ENCODE measurements at places on chromosomes 6 and 20.

DNA sequence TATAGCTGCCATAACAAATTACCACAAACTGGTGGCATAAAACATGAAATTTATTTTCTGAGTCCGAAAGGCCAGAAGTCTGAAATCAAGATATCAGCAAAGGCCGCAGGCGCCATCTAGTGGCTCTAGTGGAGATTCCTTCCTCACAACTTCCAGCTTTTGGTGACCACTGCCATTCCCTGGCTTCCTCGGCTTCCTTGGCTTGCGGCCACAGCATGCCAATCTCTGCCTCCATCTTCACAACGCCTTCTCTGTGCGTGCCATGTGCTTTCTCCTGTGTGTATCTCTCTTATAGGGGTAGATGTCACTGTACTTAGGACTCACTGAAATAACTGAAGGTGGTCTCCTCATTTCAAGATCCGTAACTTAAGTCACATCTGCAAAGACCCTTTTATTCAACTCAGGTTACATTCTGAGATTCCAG lies 5.4 kb upstream of the PLAGL1 start:
- peak; percentile 55 for DNase-seq

DNA sequence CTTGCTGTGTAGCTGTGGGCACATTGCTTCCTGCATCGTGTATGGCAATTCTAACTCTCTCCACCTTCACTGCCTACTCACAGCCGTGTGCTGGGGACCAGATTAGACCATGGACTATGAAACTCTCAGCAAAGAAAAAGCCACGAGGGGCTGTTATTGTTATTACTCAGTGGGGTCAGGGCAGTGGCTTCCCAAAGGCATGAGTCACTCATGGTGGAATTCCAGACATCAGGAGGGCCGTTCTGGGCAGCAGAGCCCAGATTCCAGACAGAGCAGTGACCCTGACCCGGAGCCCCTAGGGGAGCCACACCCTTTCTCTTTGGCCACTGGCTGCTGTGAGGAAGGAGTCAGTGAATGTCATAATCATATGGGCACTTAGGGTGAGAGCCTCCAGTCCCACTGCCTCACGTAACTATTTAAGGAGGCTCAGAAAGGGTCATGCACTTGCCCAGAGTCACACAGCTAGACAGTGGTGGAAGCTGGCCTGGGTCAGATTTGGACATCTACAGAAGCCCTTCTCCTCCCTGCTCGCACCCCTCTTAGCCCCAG lies 22.2 kb upstream of the CCN5 start:
- DNase-seq: no peak

DNA sequence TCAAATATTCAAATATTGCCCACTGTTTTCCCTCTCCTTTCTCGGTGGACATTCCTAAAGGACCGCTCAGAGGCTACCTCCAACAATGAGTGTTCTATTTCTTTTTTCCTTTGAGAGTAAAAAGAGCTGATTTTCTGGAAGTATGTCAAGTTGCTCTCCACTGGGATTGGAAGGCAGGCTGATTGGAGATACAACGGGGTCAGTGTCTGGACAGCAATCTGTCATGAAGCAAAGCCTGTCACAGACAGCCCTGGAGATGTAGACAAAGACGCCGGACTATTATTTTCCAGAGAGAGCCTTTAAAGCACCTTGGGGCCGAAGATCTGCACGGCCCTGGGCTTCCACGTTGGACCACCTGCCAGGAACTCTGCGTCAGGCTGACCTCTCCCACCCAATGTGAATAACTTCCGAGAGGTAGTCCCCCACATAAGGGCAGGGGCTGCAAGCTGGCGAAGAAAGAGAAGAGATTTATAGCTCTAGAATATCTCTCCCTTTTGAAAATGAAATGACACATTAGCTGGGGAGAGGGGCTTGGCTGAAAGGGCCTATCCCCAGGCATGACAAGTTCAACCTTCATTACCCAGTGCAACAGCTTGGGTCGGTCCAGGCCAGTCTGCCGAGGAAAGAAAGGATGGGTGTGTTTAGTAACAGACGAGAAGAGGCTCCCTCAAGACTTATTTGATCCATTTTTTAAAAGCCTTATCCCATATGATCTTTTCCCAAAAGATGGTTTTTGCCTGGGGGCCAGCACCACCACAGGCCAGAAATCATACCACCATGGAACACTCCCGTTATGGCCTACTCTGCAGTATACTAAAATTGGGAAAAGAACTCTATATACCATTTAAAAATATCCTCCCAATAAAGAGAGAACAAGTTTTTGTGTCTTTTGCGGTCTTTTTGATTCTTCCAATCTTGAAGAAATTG lies 131.1 kb downstream of the OLIG3 start:
- no peak for DNase-seq

- no peak for DNase-seq
Observed at GRCh38 chr6:135165031-135165430, 16.1 kb upstream of the MYB start.

DNA sequence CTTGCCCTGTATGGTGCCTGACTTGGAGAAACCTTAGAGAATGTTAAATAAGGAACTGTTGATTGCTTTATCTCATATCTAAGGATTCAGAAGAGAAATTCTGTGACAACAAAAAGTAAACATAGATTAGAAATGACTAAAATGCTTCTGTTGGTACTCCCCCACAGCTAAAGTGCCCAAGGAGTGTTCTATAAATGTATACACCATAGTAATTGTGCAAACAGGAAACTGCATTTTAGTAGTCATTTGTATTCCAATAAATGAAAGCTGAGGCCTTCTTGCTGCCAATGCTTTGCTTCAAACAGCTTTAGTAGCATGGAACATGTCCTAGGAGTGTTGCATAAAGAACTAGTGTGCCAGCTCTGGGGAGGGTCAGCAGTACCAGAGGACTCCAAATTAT lies 343.7 kb upstream of the IRAK1BP1 start:
- no peak for DNase-seq

- DNase-seq: no peak
Observed at GRCh38 chr20:38173237-38174156, 8.4 kb upstream of the TGM2 start.

DNA sequence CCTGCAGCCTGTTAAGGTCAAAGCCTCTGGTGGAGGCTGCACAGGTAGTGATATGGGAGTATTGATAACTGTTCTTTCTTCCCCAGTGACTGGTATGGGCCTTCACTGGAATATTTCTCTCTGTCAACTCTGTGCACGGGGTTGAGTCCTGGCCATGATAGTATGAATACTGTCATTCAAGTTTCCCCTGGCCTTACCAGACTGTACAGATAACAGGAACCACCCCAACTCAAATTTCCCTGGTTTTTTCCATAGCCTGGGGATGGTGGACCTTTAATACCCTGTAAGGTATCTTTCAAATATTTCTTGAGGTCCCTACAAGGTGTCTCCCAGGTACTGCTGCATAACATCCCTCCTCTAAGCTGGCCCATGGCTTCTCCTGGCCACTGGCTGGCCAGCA lies 51.4 kb upstream of the TNFAIP3 start:
- DNase-seq: no peak
